ENCODE measurements at places on chromosomes 11 and 22.

DNA sequence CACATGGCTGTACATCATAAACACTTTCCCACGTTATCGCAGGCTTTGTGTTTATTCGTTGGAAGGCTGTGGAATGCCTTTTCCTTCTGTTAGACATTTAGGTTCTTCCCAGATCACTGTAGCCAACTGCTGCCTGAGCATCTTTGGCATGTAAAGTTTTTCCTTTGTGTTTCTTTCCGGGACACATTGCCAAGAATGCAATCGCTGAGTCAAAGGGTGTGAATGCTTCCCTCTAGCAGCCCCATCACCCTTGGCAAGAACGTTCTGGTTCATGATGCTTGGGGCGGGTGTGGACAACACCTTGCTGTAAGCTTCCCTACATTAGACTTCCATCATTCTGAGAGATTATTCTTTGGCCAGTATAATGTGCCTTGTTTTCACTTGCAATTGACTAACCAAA, 136.2 kb downstream of the OSBP2 start:
- no peak for DNase-seq

DNA sequence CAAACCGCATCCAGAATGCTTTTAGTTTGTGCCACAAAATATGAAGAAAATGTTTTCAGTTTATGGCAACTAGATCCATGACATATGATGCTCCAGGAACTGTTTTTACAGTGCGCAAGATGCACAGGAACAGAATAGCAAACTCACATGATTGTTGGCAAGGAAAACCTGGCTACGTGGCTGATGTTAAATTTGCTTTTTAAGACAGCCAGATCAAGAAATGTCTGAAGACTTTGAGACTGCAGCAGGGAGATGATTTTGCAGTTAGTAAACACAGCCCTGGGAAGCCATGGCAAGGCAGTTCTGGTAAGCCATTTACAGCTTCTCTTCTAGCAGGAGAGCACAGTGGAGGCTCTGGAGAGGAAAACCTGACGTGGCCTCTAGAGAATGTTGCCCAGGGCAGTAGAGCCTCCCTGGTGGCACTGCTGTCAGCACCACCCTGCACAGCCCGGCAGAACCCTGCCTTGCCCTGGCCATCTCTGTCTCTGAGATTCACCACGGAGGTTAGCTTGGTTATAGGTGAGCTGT, 69.8 kb upstream of the TNRC6B start:
- no peak for DNase-seq

- DNase-seq = no peak
Observed at GRCh38 chr22:44399906-44400762, 87.4 kb upstream of the SHISAL1 start.

GRCh38 chr11:94132823-94133408, 4.3 kb downstream of the PANX1 start:
- DNase-seq = no peak

DNA sequence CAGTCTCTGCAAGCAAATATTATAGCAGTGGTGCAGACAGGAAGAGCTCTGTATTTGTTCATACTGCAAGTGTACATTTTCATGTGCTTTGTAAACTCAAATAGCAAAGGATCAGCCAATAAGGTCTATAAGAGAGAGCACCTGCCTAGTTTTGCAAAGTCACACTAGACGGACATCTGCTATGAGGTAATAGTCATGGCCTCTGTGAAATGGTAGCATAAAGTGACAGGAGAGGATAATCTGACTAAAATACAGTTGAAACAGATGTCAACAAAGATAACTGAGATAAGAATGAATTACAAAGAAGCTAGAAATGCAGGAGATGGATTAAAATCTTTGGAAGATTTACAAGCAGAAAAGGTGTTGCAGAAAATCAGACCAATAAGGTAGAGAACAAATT, 70.6 kb upstream of the SPON1 start:
- no peak for DNase-seq

GRCh38 chr11:27328614-27329013, 34.4 kb downstream of the CCDC34 start:
- DNase-seq = no peak

- DNase-seq = no peak
Observed at GRCh38 chr22:46007848-46008261, 30.9 kb upstream of the WNT7B start.

- DNase-seq = no peak
Observed at GRCh38 chr11:80958361-80958760, 1517.5 kb upstream of the TENM4 start.

DNA sequence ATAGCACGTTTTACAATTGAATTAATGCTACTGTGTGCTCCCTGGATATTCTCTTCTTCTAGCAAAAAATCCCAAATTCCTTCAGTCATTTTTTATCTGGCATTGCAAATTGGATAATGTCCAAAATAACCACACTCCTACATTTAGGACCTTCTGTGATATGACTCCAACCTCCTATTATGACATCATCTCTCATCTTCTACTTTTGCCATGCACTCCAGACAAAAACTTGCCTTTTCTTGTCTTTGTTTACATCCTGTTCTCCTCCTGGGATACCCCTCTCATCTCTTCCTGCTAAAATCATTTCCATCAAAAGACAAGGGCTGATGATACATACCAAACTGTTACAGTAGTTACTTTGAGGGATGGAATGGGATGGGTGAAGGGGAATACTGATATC, 20.6 kb upstream of the TMEM218 start:
- DNase-seq = no peak

DNA sequence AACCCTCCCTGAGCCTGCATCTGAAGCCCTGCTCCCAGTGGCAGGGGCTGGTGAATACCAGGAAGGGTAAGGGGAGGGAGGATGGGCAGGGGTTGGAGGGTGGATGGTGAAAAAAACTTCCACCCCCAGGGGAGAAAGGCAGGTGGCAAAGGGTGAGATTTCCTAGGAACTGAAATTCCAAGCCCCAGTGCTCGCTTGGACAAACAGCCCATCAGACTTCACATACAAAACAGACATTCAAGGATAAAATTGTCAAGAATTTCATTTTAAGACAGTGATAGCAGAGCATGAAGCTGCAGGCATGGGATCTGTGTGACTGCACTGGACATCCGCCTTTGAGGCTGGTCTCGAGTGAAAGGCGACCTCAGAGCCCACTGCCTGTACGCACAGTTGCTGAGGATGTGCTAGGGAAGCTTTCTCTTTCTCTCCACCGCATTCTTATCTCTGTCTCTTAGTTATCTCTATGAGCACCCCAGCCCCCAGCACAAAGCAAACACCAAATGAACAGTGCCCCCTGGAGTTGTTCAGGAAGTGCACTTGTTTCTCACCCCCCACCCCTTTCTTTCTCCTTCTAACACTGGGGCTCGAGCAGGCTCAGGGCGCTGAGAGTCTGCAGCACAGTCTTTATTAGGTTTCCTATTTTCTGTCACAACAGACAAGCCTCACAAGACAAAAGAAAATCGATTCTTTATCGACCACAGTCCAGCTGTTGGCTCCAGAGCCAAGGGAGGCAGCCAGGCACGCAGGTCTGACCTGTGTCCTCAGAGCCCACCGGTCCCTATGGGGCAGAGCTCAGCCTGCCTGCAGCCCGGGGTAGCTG, 237.3 kb upstream of the NCAM1 start:
- DNase-seq = no peak

DNA sequence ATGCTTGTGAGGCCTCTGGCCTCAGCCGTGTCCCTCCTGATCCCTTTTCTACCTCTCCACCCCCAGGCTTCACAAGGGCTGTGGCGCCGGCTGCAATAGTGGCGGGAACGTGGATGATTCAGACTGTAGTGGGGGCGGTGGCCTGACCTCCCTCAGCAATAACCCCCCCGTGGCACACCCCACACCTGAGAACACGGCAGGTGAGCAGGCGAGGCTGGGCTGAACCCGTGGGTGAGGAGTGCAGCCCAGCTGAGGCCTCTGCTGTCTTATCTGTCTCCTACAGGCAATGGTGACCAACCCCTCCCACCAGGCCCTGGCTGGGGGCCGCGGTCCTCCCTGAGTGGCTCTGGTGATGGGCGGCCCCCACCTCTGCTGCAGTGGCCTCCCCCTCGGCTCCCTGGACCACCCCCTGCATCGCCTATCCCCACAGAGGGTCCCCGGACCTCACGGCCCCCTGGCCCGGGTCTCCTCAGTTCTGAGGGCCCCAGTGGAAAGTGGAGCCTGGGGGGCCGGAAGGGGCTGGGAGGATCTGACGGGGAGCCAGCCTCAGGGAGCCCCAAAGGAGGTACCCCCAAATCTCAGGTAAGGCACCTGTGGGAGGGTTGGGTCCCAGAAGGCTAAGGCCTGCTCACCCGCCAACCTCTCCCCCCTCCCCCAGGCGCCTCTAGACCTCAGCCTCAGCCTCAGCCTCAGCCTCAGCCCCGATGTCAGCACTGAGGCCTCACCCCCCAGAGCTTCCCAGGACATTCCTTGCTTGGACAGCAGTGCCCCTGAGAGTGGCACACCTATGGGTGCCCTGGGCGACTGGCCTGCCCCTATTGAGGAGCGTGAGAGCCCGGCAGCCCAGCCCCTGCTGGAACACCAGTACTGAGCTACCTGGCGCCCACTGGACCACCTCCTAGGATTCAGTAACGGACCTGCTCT, 1.5 kb upstream of the SIPA1 start:
- no peak for DNase-seq

DNA sequence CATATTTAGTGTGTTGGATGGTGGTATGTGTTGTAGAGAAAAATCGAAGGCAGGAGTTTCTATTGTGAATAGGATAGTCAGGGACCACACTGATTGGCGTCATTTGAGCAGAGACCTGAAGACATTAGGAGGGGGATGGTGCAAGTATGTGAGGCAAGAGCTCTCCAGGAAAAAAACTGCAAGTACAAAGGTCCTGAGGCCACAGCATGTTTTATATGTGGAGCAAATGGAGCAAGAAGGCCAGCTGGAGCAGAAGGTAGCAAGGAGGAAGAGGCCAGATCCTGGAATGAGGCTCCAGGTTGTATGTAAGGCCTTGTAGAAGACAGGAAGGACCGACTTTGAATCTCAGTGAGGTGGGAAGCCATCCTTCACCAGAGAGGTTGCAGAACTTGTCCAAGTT, 14.2 kb upstream of the MICALL1 start:
- DNase-seq = no peak

GRCh38 chr22:29691636-29692326, 28.0 kb upstream of the CABP7 start:
- no peak for DNase-seq

- DNase-seq = no peak
Observed at GRCh38 chr11:35126000-35126878, 12.7 kb upstream of the CD44 start.

DNA sequence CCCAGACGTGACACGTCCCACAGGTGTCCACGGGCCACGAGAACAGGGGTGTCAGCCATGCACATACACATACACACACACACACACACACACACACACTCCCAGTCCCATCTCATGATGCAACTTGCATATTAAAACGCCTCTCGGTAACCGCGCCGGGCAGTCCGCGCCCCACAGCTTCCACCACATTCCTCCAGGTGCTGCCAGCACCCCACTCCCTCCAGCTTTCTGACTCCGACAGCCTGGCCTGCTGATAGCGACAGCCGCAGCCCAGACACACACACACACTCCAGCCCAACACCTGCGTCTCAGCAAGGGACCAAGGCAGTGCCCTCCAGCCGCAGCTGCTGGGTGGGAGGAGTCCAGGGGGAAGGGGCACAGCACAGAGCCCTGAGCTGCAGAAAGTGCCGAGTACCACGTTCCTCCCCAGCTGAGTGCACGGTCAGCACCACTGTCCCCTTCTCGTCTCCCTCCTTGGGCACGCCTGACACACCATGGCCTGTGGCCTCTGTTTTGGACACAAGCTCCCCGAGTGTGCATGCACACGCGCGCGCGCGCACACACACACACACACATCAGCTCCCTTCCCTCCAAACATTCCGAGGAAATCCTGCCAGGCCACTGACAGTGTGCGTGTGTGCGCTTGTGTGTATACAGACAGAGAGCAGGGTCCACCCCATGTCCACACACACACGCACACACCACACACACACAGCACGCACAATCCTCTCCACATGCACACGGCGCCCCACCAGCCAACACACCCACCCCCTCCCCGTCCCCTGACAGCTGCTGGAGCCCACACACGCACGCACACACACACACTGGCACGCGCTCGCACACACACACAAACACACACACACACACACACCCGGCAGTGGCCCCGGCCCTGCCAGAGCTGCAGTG, 1.2 kb downstream of the ELFN2 start:
- DNase-seq = no peak

DNA sequence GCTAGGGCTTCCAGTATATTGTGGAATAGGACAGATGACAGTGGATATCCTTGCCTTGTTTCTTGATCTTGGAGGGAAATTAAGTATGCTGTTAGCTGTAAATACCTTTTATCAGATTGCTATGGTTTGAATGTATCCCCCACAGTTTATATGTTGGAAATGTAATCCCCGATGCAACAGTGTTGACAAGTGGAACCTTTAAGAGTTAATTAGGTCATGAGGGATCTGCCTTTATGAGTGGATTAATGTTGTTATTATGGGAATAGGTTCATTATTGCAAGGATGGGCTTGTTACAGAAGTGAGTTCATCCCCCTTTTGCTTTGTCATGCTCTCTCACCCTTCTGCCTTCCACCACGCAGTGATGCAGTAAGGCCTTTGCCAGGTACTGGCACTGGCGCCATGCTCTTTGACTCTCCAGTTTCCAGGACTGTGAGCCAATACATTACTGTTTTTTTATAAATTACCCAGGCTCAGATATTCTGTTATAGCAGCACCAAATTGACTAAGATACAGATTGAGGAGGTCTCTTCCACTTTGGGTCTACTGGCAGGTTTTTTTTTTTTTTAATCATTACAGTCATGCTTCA, 16.4 kb downstream of the CABIN1 start:
- no peak for DNase-seq

GRCh38 chr22:22796724-22797123, 90.9 kb upstream of the IGLL5 start:
- DNase-seq = no peak

DNA sequence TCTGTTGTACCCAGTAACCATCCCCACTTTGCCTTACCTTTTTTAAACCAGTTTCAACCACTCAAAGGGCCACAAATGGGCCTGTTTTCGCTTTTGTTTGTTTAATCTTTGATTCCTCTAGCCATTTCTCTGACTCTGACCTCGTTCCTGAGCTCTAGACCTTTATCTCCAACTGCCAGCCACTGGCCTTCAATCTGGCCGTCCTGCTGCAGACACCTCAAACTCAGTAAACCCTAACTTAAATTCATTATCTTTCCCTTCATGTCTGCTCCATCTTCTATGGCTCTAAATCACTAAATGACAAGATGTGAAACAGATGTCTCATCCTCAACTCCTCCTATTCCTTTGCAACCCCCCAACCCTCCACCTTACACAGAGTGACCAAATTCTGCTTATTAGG, 1.3 kb upstream of the GDPD4 start:
- DNase-seq = no peak

- no peak for DNase-seq
Observed at GRCh38 chr11:94171693-94172440, 43.2 kb downstream of the PANX1 start.

- DNase-seq = no peak
Observed at GRCh38 chr11:25293166-25293565, 796.3 kb downstream of the LUZP2 start.

Data from activated T-cell treated with anti-CD3 and anti-CD28 coated beads for 4 hours (primary cell).